ENCODE measurements at places on chromosomes 16 and 17. TPM values are rescaled to one million over a fixed set of nuclear protein-coding genes. Genes with fewer than 3 reads are reported as not detected.

- no peak for DNase-seq
- H3K4me1 ChIP-seq: no peaks in the 10 kb centered on the region
- H3K27ac ChIP-seq: no peak overlapping the region
- H3K36me3 ChIP-seq: no peaks in the 10 kb centered on the region
These were observed 158.0 kb upstream of the HS3ST3A1 start for GRCh38 chr17:13759518-13760335.

DNA sequence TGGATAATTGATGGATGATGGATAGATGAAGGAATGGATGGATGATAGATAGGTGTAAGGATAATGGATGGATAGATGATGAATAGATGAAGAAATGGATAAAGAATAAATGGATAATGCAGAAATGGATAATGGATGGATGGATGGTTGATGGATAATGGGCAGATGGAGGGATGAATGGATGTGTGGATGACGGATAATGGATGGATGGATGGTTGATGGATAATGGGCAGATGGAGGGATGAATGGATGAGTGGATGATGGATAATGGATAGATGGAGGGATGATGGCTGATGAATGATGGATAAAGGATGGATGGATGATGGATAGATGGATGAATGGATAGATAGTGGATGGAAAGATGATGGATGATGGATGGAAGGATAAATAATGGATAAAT is 239.2 kb downstream of the KATNIP start:
- H3K36me3 ChIP-seq: no peaks in the 10 kb centered on the region
- no peak overlapping the region for H3K4me3 ChIP-seq
- H3K4me1 ChIP-seq: no peaks in the 10 kb centered on the region
- no peak for DNase-seq

DNA sequence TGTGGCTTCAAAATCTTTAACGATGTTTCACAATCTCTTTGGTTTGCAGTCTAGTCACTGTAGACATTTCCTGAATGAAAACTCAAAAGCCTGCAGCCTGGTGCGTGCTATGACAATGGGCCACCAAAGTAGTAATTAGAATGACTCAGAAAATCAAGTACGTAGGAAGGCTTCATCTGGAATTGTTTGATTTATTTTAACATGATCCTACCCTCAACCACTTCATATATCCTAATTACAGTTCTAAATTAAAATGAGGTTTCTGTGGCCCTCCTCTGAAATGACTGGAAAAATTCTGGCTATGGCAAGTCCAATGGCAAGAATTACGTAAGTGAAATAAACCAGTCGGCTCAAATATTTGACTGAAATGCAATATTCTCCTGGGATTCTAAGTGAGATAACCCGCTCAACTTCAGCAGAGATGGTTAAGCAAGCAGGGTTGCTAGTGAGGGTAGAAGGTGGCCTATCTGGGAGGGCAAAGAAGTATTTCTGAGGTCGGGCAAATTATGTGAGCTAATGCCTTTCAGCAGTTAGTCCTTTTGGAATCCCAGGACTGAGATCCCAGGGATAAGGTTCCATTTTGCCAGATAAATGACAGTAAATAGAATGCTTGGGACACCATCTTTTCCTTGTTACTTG is 145.6 kb upstream of the MYOCD start:
- no peaks in the 10 kb centered on the region for H3K27me3 ChIP-seq
- no peaks in the 10 kb centered on the region for H3K4me1 ChIP-seq
- DNase-seq: no peak
- no peak overlapping the region for H3K4me3 ChIP-seq

DNA sequence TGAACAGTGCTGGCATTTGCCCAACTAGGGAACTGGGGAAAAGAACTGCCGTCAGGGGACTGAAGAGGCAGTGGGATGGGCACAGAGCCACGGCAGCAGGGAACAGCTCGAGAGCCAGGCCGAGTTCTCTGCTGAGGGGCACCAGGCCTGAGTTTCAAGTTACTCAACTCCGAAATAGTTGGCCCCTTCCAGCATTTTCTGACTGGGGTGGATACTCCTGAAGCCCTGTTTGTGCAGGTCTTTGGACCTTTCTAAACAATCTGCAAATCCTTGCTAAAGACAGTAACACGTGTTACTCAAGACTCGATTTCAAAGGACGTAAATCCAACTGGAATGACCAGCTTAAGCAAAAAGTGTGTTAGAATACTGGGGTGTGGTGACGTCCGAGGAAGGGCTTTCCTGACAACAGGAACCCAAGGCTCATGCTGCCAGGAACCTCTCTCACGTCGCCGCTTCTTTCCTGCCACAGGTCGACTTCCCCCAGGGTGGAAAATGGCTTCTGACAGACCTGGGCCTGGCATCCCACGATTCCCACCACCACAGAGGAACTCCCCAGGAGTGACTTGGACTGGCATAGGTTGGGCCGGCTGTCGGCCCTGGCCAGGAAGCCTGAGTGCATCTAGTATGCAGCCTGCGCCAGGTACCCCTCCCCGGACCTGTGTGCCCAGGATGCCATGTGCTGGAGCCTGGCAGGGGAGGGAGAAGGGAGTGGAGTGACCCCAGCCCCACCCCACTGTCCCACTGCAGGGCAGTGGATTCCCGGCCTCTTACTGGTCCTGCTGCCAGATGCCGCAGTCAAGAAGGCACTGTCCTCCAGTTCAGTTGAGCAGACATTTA is 71.9 kb downstream of the N4BP1 start:
- H3K36me3 ChIP-seq: no peaks in the 10 kb centered on the region
- H3K4me3 ChIP-seq: no peak overlapping the region
- H3K4me1 ChIP-seq: peaks cover 8% of the 10 kb centered on the region
- H3K27me3 ChIP-seq: no peaks in the 10 kb centered on the region

GRCh38 chr16:18969855-18970240 is 13.9 kb upstream of the TMC7 start:
- no peak overlapping the region for H3K27ac ChIP-seq
- DNase-seq: no peak
- no peaks in the 10 kb centered on the region for H3K36me3 ChIP-seq
- H3K27me3 ChIP-seq: no peaks in the 10 kb centered on the region
- H3K4me1 ChIP-seq: no peaks in the 10 kb centered on the region

Gene COIL
- total RNA-seq: 14.8 TPM

Gene CAVIN1
- 214 TPM for total RNA-seq

Gene SLC38A8
- not detected for total RNA-seq

Gene RMI2
- 6.0 TPM for total RNA-seq

Gene GAS2L2
- total RNA-seq: not detected
